ENCODE measurements at places on chromosomes 7 and 10.

DNA sequence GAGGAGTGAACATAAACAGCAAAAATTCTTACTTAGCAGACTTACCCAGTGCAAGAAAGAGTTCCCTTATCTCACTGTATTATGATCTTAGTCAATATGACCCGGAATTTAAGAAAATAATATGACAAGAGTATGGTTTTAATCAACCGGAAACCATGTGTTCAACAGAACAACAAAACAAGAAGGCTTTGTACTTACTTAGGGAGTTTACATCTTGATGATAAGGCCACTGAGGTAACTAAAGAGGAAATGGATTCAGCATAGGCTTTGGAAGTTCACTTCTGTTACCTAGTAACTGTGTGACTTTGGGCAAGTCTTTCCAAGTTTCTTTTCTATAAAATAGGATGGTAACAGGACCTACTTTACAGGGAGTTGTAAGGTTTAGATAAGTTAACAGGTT, 7.4 kb upstream of the FAS start:
- DNase-seq: no peak

- DNase-seq: no peak
Observed at GRCh38 chr7:8147760-8148463, 114.1 kb downstream of the ICA1 start.

DNA sequence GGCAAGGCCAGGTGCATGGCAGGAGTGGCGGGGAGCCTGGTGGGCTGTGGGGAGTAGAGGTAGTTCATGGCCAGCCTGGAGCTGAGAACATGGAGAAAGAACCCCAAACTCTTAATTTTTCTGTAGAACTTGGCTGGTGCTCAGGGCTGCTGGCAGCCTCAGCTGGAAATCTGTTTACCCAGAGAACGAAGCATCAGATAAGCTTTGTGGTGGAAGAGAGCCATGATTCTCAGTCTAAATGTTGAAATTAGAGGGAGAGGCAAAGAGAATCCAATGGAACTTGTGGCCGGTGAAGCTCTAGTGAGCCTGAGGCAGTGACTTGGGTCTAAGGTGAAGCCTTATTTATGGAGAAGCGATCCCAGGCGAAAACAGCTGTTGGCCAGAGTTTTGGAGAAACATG, 126.4 kb downstream of the CCDC3 start:
- DNase-seq: no peak

- DNase-seq: no peak
Observed at GRCh38 chr10:99233689-99234037, 2.0 kb downstream of the HPSE2 start.

DNA sequence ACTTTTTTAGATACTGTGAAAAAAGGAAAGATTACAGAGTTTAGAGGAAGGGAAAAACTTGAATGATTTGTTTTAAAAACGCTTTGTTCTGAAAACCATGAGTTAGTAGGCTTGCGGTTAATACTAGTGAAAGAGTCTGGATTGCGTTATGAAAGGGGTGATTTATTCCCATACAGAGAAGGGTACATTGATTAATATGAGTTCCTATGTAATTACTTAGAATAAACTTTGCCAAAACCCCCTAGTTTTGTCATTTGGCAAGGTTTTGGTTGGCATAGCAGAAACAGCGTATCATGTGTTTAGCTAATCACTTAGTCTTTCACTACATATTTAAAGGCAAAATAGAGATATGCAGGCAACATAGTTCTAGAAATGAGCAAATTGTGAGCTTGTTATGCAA, 91.2 kb upstream of the POT1 start:
- no peak for DNase-seq

DNA sequence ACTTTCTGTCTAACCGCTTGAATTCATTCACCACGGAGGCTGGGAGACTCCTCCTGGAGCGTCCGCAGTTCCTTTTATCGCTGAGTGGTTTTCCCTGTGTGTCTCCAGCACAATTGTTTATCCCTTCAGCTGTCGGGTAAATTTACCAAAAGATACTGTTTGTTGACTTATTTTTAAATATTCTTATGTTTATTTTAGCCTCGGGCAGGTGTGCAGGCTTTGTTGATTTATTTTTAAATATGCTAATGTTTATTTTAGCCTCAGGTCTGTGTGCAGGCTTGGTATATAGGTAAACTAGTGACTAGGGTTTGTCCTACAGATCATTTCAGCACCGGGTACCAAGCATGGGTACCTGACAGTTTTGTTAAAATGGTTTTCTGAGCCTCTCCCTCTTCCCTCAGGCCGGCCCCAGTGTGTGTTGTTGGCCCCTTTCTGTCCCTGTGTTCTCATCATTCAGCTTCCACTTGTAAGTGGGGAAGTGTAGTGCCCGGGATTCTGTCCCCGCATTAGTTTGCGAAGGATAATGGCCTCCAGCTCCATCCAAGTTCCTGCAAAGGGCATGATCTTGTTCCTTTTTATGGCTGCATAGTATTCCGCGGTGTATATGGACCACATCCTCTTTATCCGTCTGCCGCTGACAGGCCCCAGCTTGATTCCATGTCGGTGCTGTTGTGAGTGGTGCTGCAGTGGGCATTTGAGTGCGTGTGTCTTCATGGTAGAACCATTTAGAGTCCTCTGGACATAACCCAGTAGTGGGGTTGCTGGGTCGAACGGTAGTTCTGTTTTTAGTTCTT, 5.3 kb downstream of the GET4 start:
- no peak for DNase-seq

DNA sequence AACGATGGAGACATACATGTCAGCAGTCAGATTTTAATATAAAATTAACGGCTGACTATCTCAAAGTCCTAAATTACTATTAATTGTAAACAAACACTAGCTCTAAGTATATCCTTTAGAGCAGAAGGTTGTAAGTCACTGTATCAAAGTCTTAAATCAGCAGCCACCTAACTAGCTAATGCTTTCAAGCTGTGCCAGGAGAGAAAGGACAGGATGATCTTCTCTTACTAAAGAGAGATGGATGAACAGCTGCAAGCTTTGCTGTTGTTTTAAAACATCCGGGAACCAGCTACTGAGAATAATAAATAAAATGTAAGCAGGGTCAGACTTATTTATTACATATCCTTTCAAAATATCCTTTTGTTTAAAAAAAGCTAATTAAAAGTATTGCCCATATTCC, 24.0 kb upstream of the ABLIM1 start:
- no peak for DNase-seq

GRCh38 chr7:111029574-111030251, 61.2 kb upstream of the LRRN3 start:
- DNase-seq: no peak

GRCh38 chr10:119367841-119368549, 160.6 kb downstream of the GRK5 start:
- no peak for DNase-seq

GRCh38 chr10:114664127-114664526, 6.1 kb upstream of the ABLIM1 start:
- no peak for DNase-seq

- no peak for DNase-seq
Observed at GRCh38 chr7:143221737-143222136, at the start of gene TAS2R40. Gene TAS2R40, plus strand, starts transcription at chr7:143222037. Its CDS starts 42 bp downstream, at chr7:143222079.

GRCh38 chr10:20040012-20040411, 223.8 kb downstream of the PLXDC2 start:
- DNase-seq: no peak

DNA sequence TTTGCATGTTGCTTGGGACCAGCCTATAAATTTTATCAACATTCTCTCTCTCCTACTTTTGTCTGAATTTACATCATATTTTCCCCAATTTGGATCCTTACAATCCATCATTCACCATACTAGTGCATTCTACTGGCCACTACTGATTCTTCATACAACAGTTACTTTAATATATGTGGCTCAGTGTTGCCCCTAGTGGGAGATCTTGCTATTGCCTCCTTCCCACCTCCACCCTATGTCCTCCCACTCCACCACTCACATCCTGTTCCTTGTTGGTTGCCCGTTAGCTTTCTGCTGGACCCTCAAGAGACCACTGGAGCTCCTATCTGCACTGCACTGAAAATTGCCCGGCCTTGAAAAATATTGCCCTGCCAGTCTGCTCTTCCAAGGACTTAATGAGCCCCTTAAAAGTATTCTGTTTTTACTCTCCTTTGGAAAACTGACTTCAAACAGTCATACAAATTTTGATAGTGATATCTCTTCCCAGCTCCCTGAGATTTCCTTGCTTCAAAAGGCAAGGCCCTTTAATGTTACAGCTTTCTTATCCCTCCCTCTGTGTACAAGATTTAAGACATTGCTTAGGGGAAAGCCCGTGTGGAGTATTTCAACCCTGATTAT, 243.2 kb upstream of the TMEM229A start:
- DNase-seq: no peak

DNA sequence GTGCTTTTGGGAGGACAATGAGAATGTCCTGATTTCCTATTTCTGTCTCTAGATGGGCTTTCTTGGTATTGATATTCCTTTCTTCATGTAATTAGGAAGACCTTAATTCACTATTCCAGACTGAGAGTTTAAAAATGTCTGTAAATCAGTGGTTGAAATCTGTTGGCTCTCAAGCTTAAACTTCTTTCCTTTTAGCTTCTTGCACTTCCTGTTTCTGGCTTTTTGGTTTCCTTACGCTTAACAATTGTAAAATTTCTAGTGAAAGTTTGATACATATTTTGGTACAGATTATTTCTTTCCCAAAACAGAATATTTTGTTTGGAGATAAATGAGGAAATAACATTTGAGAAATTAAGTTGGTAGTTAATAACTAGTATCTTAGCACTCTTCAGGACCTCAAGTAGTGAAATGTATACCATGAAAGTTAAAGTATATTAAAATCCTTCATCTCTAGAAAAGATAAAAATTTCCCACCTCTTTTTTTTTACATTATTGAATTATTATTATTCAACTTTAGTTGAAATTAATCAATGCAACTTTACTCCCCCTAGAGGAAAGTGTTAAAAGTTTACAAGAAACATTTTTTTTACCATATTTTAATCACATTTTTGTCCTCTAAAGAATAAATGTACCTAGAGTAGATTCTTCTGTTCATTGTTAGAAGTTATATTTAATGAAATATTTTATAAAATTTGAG, 137.2 kb downstream of the PHTF2 start:
- no peak for DNase-seq

- DNase-seq: no peak
Observed at GRCh38 chr7:27944643-27945042, 204.7 kb downstream of the TAX1BP1 start.

DNA sequence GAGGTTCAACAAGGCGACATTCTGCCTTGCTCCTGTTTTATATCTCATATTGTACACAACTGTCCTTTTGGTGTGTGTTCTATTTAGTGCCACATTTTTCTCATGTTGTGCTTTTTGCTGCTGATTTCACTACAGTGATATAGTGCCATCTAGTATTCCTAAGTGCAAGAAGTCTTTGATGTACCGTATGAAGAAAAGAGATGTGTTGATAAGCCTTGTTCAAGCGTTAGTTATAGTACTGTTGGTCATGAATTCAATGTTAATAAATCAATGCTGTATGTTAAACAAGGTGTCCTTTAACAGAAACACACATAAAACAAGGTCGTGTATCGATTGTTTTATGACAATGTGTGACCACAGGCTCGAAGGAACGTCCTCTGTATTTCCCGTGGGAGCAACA, 939.4 kb downstream of the GATA3 start:
- DNase-seq: no peak

GRCh38 chr7:6647080-6647479, 10.0 kb downstream of the ZNF316 start:
- no peak for DNase-seq

DNA sequence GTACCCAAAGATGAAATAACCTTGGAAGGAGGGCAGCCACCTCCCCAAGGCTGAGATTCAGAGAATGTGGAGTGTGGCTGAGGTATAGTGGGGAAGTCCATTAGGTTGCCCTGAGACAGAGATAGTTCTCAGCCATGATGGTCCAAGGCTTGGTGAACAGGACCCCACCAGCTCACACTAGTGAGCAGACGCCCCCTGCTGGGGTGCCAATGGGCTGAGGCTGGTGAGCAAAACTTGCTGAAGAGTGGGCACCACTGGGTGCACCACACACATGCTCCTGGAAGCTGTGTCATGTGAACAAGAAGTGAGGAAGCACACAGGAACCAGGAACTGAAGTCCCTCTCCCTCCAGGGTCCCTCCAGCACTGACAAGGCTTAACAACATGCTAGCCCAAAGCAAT, 8.9 kb downstream of the FBXL13 start:
- DNase-seq: peak; percentile 14

DNA sequence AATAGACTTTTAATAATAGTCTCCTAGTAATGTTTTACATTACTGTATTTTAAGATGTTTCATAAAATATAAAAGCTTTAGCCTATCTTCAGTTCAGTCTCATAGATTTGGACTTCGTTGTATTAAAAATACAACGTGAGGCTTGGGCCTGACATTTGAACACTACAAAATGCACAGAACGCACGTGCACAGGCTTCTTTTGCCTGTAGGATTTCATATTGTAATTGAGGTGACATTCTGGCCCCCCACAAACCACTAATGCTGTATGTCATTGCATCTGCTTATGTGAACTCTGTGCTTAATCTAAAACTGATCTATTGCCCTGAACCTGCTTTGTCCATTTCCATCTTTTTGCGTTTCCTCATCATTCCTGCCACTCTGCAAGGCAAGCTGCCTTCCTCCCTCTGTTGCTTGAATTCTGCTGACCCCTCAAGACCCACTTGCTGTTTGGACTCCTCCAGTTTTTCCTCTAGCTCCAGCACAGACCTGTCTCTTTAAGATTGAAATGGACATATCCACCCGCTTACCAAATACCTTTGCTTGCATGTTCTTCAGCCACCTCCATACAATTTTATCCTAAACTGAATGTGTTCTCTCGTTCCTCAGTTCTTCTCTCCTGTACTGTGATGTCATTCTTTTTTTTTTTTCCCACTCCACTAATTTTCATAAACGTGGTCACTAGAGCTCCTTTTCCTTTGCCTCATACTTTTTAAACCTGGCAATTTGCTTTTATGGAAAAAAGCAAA, 12.4 kb downstream of the PRKAR2B start:
- no peak for DNase-seq

GRCh38 chr10:69797959-69798358, 3.7 kb upstream of the COL13A1 start:
- DNase-seq: no peak

DNA sequence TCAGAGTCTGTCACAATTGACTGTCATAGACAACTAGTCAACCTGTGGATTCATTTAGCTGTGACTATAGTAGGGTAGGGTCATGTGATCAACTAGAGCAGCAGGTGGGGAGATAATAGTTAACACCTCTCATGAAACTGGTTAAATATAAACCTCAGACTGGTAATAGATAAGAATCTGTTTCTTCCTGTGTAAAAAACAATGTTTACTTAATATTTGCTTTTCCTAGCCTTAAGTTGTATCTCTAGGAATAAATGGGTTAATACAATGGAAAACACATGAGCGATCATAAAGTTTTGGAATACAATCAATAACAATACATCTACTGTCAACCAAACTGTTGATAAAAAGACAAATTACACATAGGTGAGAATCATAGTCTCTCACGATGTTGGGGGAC, 43.4 kb upstream of the ITGB8 start:
- DNase-seq: no peak

- no peak for DNase-seq
Observed at GRCh38 chr10:128550045-128550444, 423.8 kb upstream of the MKI67 start.

GRCh38 chr7:80428161-80429054, 83.5 kb downstream of the GNAT3 start:
- no peak for DNase-seq

- DNase-seq: no peak
Observed at GRCh38 chr10:93514521-93514920, 18.1 kb downstream of the CEP55 start.

Data from GM12892 (cell line).